Natural killer cell treated with Interleukin-12 subunit alpha and Interleukin-12 subunit beta and Interleukin-15 and Interleukin-18, amount 100 ng/mL, for 72 hours (primary cell): ENCODE measurements at places on chromosomes 7 and 10. TPM values are rescaled to one million over a fixed set of nuclear protein-coding genes. Genes with fewer than 3 reads are reported as not detected.

The ZNF727 gene
- 0.76 TPM for total RNA-seq

The MET gene
- 0.33 TPM for total RNA-seq

The TMEM176A gene
- total RNA-seq: 0.64 TPM

DNA sequence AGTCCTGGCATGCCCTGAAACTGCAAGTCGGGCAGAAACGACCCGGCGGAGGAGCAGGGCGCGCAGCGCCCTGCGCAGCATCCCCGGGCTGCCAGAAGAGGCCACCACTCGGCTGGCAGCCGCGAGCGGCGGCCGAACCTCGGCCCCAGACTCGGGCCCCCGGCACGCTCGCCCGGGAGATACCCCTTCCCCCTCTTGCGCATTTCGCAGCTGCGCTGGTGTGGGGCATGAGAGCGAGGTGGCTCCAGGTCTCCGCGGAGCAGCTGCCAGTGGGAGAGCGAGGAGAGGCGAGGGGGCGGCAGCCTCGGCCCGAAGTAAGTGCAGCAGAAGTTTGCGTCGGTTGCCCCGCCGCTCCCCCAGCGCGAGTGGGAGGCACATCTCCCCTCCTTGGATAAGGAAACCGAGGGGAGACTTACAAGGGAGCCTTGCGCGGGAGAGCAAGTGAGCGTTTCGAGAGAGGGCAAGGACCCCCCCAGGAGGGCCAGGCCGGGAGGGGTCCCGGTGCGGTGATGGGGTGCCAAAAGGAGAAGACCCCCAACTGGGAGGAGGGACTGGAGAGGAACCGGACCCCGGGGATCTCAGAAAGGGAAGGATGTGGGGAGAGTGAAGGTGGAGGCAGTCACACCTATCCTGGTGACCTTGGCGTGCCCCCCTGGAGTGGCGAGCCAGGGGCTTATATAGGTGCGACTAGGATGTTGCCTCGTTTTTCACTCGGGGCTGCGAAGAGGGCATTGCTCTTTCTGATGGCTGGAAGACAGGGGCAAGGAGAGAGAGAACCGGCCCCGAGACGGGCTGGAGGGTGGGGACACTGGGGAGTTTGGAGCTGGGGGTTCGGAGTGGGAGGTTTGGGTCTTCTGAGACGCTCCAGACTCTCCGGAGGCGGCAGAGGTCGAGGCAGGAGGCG, 256.3 kb downstream of the OTUD1 start:
- H3K27ac ChIP-seq: no peak overlapping the region
- no peaks in the 10 kb centered on the region for H3K4me1 ChIP-seq
- no peak for DNase-seq
- H3K27me3 ChIP-seq: peaks cover 19% of the 10 kb centered on the region

The SPDYE9 gene
- total RNA-seq: not detected

GRCh38 chr10:84065804-84066601, 73.3 kb upstream of the GHITM start:
- H3K36me3 ChIP-seq: no peaks in the 10 kb centered on the region
- H3K27ac ChIP-seq: no peak overlapping the region

The BLOC1S2 gene
- total RNA-seq: 40.5 TPM

GRCh38 chr7:111711426-111712065, 149.3 kb upstream of the IMMP2L start:
- peaks cover 13% of the 10 kb centered on the region for H3K27me3 ChIP-seq
- H3K4me1 ChIP-seq: no peaks in the 10 kb centered on the region
- H3K27ac ChIP-seq: no peak overlapping the region
- no peaks in the 10 kb centered on the region for H3K36me3 ChIP-seq

The PON1 gene
- not detected for total RNA-seq

DNA sequence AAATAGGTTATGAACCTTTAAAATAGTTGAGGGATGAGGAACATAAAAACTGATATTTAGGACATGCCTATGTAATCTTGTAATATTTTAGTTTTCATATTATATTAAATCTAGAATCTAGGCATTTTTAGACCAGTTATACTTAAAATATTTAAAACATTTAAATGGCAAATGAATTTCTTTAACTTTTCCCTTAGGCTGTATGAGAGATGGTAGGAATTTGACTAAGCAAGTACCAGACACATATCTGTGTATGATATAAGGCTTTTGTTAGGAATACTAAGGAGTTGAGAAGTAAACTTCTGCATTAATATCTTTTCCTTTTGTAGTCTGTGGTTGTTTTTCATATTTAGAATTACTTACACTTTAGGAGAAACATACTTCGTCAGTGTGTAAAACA, 25.1 kb downstream of the SEPTIN7 start:
- no peak overlapping the region for H3K27ac ChIP-seq
- no peak for DNase-seq

DNA sequence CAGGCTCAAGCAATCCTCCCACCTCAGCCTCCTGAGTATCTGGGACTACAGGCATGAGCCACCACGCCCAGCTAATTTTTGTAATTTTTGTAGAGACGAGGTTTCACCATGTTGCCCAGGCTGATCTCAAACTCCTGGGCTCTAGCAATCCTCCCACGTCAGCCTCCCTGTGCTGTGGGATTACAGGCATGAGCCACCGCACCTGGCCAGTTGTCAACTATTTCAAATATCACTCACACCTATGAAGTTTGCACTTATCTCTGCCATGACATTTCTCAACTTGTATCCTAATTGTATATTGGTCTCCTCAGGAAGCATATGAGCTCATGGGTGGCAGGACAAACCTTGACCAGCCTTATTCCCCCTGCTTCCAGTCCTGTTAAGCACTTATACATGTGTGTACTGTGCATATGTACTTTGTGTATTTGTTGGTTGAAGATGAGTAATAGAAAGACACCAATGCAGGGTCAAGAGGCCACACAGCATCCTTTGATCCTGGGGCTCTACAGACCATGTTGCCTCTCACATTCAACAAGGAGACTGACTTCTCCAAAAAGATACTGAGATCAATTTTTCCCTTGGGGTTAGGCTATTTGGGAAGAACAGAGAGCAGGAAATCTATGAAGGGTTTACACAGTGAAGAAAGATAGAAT, 82.2 kb downstream of the SLC16A9 start:
- DNase-seq: no peak
- no peak overlapping the region for H3K27ac ChIP-seq
- H3K4me3 ChIP-seq: no peak overlapping the region
- H3K4me1 ChIP-seq: no peaks in the 10 kb centered on the region

The TSPAN33 gene
- total RNA-seq: 17.0 TPM

DNA sequence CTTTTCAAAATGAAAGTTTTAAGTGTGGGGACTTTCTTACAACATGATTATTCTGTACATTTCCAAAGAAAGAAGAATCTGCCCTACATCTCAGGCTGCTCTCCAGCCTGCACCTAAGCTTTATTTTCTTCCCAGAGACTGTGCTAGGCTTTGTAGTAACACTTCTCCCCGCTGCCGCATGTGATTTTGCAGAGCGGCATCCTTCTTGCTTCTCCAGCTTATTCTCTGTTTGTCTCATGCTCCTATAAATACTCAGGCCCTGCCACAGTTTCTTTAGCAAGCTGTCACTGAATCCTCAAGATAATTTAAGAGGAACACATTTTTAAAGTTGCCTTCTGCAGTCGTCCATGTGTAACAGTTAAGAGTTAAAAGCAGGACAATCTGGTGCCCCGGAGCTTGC, 53.5 kb downstream of the INSYN2A start:
- no peak overlapping the region for H3K27ac ChIP-seq
- no peak overlapping the region for H3K4me3 ChIP-seq
- H3K36me3 ChIP-seq: no peaks in the 10 kb centered on the region
- H3K4me1 ChIP-seq: no peaks in the 10 kb centered on the region
- no peak for DNase-seq

DNA sequence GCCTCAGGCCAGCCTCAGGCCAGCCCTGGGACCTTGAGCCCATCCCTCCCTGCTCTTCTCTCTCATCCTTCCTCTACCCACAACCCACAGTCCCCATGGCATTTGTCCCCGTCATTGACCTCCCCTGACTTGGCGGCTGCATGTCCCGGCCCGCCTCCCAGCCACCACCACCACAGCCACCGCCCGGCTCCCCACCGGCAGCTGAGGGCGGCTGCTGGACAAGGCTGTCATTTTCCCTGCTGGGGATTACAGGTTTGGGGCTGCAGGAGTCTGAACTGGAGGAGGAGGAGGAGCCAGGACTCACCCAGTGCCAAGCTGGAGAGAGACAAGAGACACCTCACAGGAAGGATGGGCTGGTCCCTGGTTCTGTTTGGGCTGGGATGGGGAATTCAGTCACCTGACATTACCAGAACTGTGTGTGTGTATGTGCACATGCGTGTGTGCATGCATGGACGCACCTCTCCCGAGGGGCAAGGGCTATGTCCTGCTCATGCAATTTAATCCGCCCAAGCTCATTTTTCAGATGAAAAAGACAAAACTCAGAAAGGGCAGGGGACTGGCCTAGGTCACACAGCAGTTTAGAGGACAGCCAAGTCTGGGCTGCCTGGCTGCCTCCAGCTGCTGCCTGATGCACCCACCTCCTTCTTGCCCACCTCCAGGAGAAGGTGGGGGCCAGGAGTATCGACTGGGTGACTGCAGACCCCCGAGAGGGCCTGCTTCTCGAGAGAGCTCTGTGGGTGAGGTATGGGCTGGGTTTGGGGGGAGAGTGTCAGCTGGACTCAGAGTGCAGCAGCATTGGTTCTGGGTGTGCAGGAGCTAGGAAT, 113.1 kb downstream of the ZMIZ1 start:
- H3K4me3 ChIP-seq: no peak overlapping the region
- no peak for DNase-seq
- no peak overlapping the region for H3K27ac ChIP-seq
- H3K27me3 ChIP-seq: no peaks in the 10 kb centered on the region
- no peaks in the 10 kb centered on the region for H3K36me3 ChIP-seq

- no peaks in the 10 kb centered on the region for H3K4me1 ChIP-seq
- H3K4me3 ChIP-seq: no peak overlapping the region
- no peaks in the 10 kb centered on the region for H3K27me3 ChIP-seq
- DNase-seq: no peak
Measured at GRCh38 chr10:35762311-35763030, 120.4 kb upstream of the FZD8 start.

- H3K4me3 ChIP-seq: no peak overlapping the region
- H3K27ac ChIP-seq: no peak overlapping the region
- peaks cover 12% of the 10 kb centered on the region for H3K27me3 ChIP-seq
- no peaks in the 10 kb centered on the region for H3K36me3 ChIP-seq
- H3K4me1 ChIP-seq: peaks cover under 1% of the 10 kb centered on the region
- DNase-seq: no peak
Measured at GRCh38 chr7:116327752-116328151, 117.4 kb downstream of the TES start.

DNA sequence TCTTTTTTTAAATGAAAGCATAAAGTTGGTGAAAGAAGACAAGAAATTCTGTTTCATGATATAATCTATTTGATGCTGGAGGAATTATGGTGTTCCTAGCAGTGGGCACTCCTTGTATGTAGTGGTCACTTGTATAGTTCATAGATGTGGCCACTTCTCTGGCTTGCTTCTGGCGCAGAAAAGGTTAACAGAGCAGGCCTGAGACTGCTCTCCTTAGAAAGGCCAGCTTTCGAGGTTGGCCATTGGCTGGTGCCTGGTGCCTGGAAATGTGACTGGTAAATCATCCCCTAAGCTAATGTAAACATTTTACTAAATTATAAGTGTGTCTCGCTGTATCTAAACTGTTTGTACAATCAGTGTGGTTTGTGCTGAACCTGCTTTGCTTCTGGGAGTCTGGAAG, 276.1 kb downstream of the PHTF2 start:
- peaks cover 7% of the 10 kb centered on the region for H3K27me3 ChIP-seq
- H3K4me1 ChIP-seq: no peaks in the 10 kb centered on the region
- no peak overlapping the region for H3K4me3 ChIP-seq
- H3K27ac ChIP-seq: no peak overlapping the region
- no peak for DNase-seq
- H3K36me3 ChIP-seq: no peaks in the 10 kb centered on the region

The ABLIM1 gene
- total RNA-seq: 11.0 TPM

The FAS gene
- total RNA-seq: 73.0 TPM

The RAPGEF5 gene
- total RNA-seq: 0.26 TPM

The ANXA8 gene
- not detected for total RNA-seq

GRCh38 chr10:19252531-19252930, 203.9 kb downstream of the MALRD1 start:
- H3K4me3 ChIP-seq: no peak overlapping the region
- no peak for DNase-seq
- H3K36me3 ChIP-seq: no peaks in the 10 kb centered on the region
- no peaks in the 10 kb centered on the region for H3K4me1 ChIP-seq
- no peak overlapping the region for H3K27ac ChIP-seq
- no peaks in the 10 kb centered on the region for H3K27me3 ChIP-seq

The RAMP3 gene
- total RNA-seq: not detected

DNA sequence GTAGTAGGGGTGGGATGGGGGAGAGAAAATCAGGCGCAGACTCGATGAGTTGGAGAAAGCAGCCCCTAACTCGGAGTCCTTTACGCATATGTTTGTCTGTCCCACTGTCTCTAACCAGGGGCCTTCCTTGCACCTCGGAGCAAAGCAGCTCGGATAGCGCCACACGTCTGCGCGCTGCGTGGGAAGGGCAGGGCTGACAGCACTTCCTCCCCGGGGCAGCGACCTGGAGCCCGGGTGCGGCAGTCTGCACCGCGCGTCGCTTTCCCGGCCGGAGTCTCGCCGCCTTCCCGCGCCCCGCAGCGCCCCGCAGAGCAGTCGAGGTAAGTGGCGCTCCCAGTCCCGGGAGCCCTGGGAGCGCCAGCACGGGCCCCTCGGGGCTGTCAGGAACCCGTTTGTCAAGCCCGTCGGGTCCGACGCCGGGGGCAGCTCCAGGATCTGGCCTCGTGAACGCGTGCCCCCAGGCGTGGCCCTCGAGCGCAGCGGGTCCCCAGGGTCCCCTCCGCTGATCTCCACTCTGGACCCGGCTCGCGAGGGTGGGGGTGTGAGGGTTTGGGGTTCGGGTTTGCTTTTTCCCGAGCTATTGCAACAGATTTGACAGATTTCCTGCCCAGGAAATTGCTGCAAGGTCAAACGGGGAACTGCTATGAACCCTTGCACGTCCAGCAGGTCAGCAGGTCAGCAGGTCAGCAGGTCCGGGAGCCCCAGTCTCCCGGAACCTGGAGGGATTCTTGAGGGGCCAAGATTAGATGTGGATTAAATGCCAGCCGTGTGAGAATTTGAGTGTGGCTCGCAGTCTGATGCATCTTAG, 597 bp downstream of the APBB1IP start:
- H3K27me3 ChIP-seq: no peaks in the 10 kb centered on the region
- DNase-seq: peak; percentile 81
- peaks cover 40% of the 10 kb centered on the region for H3K4me1 ChIP-seq
- peak overlapping the region; percentile 95 for H3K27ac ChIP-seq

- H3K27ac ChIP-seq: no peak overlapping the region
- H3K27me3 ChIP-seq: no peaks in the 10 kb centered on the region
- no peak for DNase-seq
- H3K4me3 ChIP-seq: no peak overlapping the region
- peaks cover 5% of the 10 kb centered on the region for H3K4me1 ChIP-seq
Measured at GRCh38 chr10:79020015-79020491, 48.7 kb upstream of the ZMIZ1 start.

GRCh38 chr7:20330928-20331909, 519 bp downstream of the ITGB8 start:
- H3K36me3 ChIP-seq: no peaks in the 10 kb centered on the region
- H3K4me3 ChIP-seq: peak overlapping the region; percentile 94
- peaks cover 31% of the 10 kb centered on the region for H3K27me3 ChIP-seq
- no peak overlapping the region for H3K27ac ChIP-seq
- H3K4me1 ChIP-seq: peaks cover 10% of the 10 kb centered on the region
- no peak for DNase-seq

- H3K4me3 ChIP-seq: no peak overlapping the region
- H3K36me3 ChIP-seq: no peaks in the 10 kb centered on the region
- peaks cover 4% of the 10 kb centered on the region for H3K27me3 ChIP-seq
- H3K27ac ChIP-seq: no peak overlapping the region
Measured at GRCh38 chr7:22480523-22481075, 19.4 kb downstream of the STEAP1B start.
